ENCODE measurements at places on chromosomes 3 and 15.

DNA sequence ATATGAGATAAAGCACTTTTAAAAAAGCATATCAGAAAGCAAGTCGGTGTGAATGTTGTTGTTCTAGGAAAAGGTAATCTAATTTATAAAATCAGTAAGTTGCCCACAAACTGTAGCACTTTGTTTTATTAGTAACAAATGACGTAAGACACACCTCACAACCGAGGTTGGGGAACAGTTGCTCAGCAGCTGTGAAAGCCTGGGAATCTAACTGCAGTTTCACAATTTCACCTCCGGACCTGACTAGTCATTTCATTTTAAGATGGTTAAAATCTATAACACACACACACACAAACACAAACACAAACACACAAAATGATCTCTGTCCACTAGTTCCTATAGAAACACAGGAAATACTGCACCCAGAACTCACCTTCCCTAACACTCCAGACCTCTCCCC, 406.7 kb upstream of the NR2F2 start:
- DNase-seq: no peak

GRCh38 chr15:68412218-68412617, 19.7 kb downstream of the ITGA11 start:
- DNase-seq: no peak

DNA sequence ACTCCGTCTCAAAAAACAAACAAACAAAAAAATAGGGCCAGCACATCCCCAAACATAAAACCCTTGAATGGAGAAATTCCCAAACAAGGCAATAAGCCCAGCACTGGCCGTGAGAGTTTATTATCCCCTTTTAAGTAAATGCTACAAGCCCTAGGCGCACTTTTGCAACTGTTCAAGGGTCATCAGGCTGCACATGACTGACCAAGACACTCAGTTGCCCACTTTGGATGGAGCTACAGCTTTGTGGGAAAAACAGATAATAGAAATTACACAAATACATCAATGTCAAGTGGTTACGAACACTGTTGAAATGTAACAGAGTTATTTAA, 33.7 kb upstream of the ZNF445 start:
- DNase-seq: no peak

DNA sequence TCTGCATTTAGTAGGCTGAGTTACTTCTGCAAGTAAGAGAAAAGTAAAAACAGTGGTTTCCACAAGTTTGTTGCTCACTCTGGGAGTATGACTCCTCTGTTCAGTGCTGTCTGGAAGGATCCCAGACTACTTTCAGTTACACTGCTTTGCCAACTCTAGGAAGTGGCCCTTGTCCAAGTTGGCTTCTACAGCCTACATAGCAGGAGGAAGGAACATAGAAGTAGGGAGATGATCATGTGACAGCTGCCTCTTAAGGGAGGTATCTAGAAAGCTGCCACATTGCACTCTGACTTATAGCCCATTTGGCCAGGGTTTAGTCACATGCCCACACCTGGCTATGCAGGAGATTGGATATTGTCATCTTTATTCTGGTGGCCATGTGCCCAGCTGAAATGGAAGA, 298.1 kb downstream of the NSUN3 start:
- DNase-seq: no peak

- no peak for DNase-seq
Observed at GRCh38 chr3:39415983-39416382, 9.5 kb downstream of the RPSA start.

DNA sequence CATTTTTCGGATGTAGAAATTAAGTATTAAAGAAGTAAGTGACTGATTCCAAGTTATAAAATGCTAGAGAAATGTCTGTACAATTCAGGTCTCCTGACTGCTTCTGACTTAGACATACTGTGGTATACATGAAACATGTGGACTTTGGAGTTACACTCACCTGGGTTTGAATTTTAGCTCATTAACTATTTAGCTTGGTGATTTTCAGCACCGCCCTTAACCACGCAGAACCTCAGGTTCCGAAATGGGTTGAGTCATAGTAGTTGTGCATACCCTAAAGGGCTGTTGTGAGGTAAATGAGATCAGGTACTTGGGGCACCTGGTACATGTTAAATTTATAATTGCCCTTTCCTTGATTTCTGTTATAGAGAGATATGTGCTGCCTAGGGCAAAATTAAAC, 32.9 kb upstream of the UTS2B start:
- no peak for DNase-seq

- no peak for DNase-seq
Observed at GRCh38 chr15:49462232-49462844, 39.3 kb downstream of the FGF7 start.

DNA sequence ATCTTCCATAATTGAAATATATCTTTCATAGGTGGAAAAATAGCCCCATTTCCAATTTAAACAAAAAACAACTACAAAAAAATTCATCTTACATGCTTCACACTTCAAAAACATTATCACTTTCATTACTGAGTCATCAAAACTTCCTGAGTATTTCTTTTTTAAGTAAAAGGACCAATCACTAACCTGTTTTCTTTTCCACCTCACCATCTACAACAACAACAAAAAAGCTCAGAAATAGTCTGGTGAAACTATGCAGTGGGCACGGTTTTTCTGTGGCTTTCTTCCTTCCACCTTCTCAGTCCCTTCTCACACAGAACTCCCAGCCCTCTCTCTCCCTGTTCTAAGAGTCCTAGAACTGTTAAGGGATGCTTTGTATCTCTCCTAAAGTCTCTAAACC, 20.3 kb upstream of the TNIK start:
- DNase-seq: no peak

DNA sequence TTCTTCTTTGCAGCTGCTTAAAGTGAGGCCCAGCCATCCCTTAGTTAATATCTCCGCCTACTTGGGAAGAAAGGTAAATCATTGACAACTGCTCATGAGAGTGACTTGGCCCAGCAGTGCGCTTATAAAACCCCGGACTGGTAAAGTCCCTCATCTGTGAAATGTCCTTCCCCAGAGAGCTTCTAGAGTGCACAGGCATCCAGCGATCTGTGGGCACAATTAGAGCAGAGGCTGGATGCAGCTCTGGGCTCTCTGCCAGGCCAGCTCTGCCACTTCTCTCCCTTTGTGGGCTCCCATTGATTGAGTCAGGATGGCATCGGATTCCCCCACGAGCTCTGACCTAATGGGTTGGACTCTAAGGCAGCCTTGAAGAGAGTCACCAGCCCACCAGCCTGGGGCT, 219.0 kb upstream of the LINGO1 start:
- DNase-seq: no peak

DNA sequence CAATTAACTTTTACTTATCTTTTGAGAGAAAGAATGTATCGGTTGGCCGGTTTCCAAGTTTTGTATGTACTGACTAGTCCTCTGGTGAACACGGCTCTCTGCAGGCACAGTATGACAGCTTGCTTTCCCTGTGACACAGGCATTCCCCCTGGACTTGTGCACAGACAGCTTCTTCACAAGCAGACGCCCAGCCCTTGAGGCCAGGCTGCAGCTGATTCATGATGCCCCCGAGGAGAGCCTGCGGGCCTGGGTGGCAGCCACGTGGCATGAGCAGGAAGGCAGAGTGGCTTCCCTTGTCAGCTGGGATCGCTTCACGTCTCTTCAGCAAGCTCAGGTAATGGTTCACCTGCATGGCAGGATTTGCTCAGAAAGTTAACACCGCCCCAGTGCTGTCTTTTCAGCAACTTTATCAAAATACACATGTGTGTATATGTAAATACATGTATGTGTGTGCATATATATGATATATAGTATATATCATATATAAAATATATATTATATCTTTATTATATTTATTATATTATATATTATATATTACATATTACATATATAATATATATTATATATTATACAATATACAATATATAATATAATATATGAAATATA, 25.5 kb downstream of the FAN1 start:
- DNase-seq: no peak

DNA sequence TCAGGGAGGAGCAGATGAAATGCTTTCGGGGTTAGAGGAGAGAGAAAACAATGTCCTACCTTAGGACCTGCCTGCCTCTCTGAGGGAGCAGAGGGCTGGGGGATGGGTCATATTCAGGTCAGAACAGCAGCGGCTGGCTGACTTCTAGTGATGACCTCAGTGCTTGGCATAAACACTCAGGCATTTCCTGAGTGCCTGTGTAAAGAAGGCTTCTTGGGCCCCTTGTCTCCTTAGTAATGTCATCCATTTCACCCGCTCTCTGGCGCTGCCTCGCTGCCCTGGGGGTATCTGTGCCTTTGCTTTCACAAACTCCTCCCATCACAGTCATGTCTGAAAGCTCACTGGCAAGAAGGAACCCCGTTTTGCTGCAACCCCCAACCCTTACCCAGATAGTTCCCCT, 82.9 kb upstream of the GSK3B start:
- no peak for DNase-seq

DNA sequence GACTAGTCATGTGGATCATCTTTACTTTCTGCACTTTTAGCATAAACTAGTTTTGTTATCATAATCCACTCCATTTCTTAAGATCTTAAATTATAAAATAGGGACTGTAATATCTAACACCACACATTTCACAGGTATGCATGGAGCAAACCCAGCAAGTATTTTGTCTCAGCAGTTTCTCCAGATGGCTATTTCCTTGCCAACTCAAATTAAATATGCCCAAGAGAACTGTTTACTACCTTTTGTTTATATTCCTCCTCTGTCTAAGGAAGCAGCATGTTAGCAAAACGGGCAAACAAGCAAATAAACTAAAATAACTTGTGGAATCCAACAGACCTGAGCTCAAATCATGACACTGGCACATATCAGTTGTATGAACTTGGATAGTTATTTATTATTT, 379.8 kb downstream of the LSAMP start:
- DNase-seq: no peak

GRCh38 chr3:47010111-47010712, 30.7 kb downstream of the NBEAL2 start:
- DNase-seq: no peak

DNA sequence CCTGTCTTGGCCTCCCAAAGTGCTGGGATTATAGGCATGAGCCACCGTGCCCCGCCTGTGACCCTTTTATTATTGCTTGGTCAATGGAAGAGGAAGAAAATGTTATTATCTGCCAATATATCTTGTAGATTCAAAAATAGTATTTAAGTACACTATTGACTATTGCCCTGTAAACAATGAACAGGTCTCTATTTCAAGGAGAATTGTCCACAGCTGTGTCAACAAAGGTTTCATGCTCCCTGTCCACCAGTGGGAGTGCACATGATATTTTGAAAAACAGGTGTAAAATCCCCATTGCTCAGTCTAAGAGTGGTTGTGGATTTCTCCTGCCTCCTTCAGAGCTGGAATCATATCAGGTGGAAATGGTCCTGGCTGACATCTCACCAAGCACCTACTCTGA, 36.5 kb upstream of the IGF1R start:
- DNase-seq: no peak

GRCh38 chr3:71064956-71065763, 518.4 kb downstream of the FOXP1 start:
- DNase-seq: peak; percentile 45

DNA sequence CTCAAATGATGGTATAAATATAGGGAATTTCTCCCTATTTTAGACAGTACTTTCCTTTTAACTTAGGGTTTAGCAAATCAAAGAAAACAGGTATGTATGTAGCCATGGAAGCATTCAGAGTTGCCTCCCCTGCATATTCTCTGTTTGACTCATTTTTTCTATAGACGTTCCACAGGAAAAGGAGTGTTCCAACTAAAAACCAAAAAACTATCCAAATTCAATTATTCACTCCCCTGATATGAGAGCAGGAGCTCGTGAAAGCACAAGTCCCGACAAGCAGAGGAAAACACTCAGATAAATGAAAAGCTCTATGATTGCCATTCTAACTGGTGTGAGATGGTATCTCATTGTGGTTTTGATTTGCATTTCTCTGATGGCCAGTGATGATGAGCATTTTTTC, 119.5 kb downstream of the FRMD5 start:
- no peak for DNase-seq

DNA sequence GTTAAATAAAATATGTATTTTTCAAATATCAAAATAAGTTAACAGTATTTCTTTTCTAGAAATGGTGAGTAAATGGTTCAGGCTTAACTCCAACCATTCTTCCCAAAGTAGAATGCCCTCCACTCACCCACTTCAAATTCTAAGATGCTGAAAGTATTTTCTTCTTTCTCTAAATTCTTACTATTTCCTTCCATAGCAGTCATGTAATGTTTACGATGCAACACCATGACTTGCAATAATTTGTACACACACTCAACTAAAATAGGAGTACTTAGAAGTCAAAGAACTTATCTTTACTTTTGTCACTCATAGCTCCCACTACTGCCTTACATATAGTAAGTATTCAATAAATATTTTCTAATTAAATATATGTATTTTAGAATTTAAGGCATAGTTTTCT, 65.0 kb downstream of the AQR start:
- no peak for DNase-seq

- no peak for DNase-seq
Observed at GRCh38 chr15:90022345-90022744, 21.2 kb downstream of the ZNF710 start.

DNA sequence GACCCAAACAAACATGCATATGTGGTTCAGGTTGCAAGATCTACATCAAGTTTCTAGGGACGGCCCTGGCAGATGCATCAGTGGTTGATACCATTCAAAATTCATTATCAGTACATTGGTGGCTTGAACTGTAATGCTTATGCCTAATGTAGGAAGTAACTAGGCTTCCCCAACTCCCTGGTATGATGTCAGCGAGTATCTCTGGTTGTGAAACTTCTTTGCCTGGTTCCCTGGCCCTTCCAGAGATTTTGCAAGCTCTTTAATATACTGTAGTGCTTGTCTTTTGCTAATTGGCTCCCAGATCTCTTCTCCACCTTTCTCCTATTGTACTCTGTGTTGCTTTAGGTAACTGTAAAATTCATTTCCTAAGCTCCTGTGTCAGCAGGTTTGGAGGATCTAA, 114.8 kb upstream of the RARB start:
- no peak for DNase-seq

GRCh38 chr3:142963234-142963515, 299 bp downstream of the PAQR9 start:
- no peak for DNase-seq

GRCh38 chr3:61288446-61288845, 37.2 kb upstream of the FHIT start:
- no peak for DNase-seq

- DNase-seq: no peak
Observed at GRCh38 chr15:28889346-28889745, 3.6 kb downstream of the APBA2 start.

GRCh38 chr15:82056958-82057823, 11.4 kb upstream of the MEX3B start:
- DNase-seq: no peak

DNA sequence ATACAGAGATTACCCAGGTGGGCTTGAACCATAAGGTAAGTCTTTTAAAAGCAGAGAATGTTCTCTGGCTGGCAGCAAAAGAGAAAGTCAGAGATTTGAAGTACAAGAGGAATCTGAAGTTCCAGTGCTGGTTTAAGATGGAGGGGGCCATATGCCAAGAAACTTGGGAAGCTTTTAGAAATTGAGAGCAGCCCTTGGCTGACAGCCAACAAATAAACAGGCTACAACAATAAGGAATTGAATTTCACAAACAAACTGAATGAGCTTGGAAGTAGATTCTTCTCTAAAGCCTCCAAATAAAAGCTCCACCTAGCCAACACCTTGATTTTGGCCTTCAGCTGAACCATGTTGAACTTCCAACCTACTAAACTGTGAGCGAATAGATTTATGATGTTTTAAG, 85.7 kb downstream of the TRIM42 start:
- DNase-seq: no peak

Data from activated CD4-positive, CD25-positive, alpha-beta regulatory T cell (primary cell).